Esophagus muscularis mucosa (tissue), 4 donors: ENCODE measurements at places on chromosomes 13 and 19. TPM values are rescaled to one million over a fixed set of nuclear protein-coding genes. Genes with fewer than 3 reads are reported as not detected.

DNA sequence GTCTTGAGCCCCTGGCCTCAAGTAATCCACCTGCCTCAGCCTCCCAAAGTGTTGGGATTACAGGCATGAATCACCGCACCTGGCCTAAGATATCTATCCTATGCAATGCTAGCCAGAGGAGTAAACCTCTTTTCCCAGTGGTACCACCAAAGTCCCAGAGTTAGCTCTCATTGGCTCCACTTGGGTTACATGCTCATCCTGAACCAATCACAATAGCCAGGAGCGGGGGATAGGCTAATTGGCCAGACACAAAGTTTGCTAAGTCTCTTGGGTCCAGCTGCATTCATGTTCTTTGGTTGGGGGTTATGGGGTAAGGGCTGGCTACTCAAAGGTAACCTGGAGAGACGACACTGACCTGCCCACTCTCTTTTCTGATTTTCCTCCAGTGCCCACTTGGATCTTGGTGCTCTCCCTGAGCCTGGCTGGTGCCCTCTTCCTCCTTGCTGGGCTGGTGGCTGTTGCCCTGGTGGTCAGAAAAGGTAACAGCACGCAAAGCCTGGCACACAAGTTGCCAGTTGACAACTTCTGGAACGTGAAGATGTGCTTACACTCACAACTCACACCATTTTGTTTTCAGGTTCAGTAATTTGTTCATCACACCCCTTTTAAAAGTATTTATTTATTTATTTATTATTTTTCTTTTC is 7.8 kb downstream of the C19orf38 start:
- no peak for DNase-seq

GRCh38 chr13:24995225-24995804 is 100.6 kb upstream of the PABPC3 start:
- DNase-seq = peak; percentile 75

DNA sequence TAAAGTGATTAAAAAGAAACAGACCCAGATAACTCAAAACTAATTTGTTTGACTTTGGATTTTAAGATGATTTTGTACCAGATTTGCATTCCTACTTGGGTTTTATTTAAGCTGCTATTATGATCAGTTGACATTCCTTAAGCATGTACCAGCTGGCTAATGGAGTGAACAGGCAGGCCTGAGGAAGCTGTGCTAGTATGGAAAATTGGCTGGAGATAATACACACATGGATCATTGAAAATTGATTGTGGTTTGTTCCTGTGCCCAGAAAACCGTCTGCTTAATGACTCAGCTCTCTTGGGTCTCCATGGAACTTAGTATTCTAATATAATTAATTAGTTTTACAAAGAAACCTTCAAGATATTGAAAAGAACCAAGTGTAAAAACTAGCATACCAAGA is 22.6 kb downstream of the POLR1D start:
- no peak for DNase-seq

GRCh38 chr19:10773969-10774368 is 56.1 kb downstream of the DNM2 start:
- no peak for DNase-seq

Gene MBD3L3
- not detected for total RNA-seq

DNA sequence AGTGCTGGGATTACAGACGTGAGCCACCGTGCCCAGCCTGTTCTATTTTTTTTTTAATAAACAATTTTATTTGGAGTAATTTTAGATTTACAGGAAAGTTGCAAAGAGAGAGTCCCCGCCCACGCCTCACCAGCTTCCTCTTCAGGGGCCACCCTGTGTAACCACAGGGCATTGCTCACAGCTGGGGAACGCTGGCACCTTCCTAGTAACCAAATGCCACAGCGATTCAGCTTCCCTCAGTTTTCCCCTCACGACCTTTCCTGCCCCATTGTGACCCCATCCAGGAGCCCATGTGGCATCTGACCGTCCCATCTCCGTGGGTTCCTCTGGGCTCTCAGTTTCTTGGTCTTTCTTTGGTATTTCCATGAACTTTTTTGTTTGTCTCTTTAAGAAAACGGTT is 83.9 kb downstream of the GNG7 start:
- no peak for DNase-seq

DNA sequence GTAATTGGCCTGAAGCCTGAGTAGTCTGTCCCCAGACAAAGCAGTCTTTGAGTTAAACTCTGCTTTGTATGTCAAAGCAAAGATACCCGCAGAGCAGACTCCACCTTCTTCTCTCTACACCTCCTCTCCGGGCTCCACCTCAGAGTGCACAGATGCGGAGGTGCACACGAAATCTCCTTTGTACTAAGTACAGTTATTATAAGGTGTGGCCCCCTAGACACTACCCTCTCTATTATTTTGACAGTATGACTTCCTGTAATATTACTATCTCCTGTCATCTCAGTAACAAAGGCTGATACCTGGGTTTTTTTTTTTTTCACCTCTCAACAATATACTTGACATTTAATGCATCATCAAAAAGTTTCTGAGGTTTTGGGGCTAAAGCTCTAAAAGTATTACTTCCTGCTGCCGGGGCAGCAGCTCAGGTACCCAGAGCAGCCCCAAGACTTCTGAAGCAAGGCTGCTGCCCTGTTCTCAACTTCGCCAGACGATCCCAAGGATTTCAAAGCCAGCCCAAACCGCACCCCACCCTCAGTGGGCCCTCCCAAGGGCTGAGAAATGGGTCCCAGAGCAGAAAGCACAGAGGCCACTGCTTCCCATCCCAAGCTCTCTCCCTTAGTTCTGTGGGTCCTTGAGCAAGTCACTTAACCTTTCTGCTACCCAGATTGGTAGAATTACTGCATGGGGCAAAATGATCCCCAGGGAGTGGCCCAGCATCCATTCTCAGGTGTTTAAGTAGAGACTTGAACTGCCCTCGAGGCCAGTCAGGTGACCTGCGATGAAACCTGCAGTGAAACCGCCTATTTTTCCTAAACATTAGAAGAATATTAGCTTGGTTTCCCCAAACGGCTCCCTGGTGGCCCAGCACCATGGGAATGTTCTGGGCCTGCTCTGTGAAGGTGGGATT is 180.6 kb downstream of the FOXO1 start:
- no peak for DNase-seq

GRCh38 chr13:43240278-43240677 is 216.9 kb downstream of the DNAJC15 start:
- DNase-seq = no peak

Gene VSTM1
- total RNA-seq = not detected

GRCh38 chr19:8367327-8368001 is 3.5 kb downstream of the ANGPTL4 start:
- DNase-seq = no peak

- no peak for DNase-seq
Observed at GRCh38 chr13:75689686-75690085, 53.6 kb downstream of the LMO7 start.

DNA sequence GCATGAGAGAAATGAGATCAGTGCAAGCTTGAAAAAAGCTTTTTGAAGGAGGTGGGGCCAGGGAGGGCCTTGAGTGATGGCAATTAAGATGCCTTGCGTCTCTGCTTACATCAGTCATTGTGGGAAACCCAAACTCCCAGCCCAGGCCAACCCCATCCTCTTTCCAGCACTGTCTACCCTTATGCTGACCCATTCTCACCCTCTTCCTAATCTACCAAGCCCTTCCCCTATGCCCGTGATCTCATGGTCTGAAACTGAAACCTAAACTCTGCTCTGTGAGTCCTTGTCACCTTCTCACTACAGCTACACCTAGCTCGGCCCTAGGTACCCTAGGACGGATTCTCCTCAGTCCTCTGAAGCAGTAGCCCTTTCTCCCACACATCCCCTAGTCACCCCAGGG is 36.0 kb upstream of the SERP2 start:
- DNase-seq = no peak

Gene LILRB4
- 7.6 TPM for total RNA-seq

DNA sequence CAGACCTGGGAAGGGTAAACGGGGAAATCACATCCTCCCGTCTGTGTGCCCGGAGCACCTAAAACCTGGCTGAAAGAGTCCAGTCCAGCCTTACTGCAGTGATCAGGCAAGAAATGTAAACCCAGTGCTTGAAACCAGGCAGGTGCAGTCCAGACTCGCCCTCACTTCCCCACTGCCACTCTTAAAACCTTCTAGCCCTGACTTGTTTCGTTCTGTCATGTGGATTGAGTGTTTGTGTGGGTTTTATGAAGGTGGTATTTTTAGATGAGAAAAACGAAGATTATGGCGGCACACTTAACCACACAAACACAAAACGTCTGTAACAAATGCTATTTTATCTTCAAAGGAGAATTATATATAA is 839 bp upstream of the CKAP2 start:
- no peak for DNase-seq

DNA sequence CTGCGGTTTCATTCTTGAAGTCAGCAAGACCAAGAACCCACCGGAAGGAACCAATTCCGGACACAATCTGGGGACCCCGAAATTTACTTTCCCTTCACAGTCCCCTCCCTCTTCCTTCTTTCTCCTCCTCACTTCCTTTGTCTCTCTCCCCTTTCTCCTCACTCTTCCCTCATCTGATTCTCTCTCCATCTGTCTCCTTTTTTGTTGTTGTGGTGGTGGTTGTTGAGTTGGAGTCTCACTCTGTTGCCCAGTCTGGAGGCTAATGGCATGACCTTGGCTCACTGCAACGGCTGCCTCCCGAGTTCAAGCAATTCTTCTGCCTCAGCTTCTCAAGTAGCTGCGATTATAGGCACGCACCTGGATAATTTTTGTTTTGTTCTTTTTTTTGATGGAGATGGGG is 32.7 kb upstream of the OR1M1 start:
- DNase-seq = no peak

- DNase-seq = no peak
Observed at GRCh38 chr19:45640849-45641273, 1.7 kb upstream of the EML2 start.

GRCh38 chr13:77975358-77976042 is 56.9 kb upstream of the EDNRB start:
- DNase-seq = no peak

DNA sequence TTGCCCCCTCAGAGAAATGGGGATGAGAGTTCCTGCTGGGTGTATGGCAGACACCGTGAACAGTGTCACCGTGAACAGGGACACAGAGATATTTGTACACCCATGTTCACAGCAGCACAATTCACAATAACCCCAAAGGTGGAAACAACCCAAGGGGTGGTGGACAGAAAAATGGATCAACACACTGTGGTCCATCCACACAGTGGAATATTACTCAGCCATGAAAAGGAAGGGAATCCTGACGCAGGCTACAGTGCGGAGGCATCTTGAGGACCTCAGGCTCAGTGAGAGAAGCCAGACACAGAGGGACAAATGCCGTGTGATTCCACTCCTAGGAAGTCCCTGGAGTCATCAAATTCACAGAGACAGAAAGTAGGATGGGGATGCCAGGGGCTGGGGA is 7.6 kb upstream of the CELF5 start:
- DNase-seq = no peak

GRCh38 chr13:57665481-57665880 is 33.9 kb downstream of the PCDH17 start:
- DNase-seq = no peak

Gene ZNF534
- total RNA-seq = 0.42 TPM

Gene EHD2
- total RNA-seq = 154 TPM

GRCh38 chr19:37699057-37699456 is 20.5 kb downstream of the ZNF607 start:
- DNase-seq = no peak

Gene ZNF610
- total RNA-seq = 1.3 TPM

DNA sequence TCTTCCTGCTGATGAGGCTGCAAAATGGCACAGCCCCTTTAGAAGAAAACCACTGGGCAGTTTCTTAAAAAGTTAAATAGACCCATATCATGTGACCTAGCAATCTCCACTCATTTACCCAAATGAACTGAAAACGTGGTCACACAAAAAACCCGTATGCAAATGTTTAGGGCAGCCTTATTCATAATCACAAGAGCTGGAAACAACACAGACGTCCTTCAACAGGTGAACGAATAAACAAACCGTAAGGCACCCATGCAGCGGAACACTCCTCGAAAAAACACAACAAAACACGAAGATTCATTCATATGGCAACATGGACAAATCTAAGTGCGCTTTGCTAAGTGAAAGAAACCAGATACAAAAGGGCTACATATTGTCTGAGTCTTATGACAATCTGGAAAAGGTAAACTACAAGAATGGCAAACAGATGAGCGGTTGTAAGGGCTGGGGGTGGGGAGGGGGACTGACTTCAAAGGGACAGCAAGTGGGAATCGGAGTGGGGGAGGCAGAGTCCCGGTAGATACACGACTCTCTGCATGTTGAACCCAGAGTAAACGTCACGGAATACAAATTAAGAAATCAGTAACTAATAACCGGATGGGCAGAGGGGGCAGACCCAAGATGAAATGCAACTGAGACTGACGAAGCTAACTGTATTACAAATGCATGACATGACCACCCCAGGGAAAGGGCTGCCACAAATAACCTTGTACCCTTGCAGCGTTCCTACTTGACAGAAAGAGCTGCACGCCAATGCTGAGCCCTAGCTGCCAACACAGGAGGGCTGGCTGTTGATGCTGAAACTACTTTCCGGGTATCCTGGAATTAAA is 33.4 kb downstream of the MLLT1 start:
- DNase-seq = no peak

Gene PLIN4
- 134 TPM for total RNA-seq

DNA sequence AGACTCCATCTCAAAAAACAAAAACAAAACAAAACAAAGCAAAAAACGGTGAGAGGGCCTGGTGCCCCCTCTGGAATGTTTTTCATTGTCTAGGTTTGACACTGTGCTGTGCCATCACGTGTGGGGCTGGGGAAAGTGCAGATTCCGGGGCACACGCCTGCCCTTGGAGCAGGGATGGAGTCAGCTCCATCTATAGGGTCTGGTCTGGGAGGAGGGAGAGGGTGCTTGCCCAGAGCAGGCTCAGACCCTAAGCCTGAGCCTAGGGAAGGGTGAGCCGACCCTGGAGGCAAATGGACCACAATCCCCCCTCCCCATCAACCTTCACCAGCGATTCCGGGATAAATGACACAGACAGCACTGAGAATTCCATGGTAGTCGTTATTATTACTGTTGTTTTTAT is 10.9 kb upstream of the ZBTB32 start:
- no peak for DNase-seq

GRCh38 chr19:29290853-29291252 is 77.9 kb upstream of the UQCRFS1 start:
- DNase-seq = no peak

GRCh38 chr13:100156788-100157187 is 67.9 kb downstream of the PCCA start:
- DNase-seq = no peak

DNA sequence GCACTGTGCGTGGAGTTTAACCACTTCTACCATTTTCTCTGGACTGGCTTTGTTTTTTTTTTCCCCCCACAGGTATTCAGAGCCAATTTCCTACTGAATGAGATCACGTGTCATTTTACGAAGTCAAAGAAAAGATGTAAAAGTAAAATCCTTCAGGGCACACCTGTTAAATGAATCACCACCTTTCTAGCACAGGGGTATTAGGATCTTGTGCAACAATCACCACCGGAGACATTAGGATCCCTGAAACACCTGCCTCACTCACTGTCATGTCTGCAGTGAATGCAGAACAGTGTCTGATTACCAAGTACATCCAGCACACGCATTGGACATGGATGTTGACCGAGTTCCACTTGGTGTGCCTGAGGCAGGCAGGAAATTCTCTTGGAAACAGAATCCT is 17.2 kb downstream of the BRD4 start:
- no peak for DNase-seq

- DNase-seq = no peak
Observed at GRCh38 chr13:110430391-110431336, 123.6 kb downstream of the COL4A2 start.

- no peak for DNase-seq
Observed at GRCh38 chr19:43457809-43458208, 7.6 kb downstream of the LYPD3 start.

- no peak for DNase-seq
Observed at GRCh38 chr19:55341595-55342531, 2.2 kb downstream of the KMT5C start.
